ENCODE measurements at places on chromosomes 6 and 20. TPM values are rescaled to one million over a fixed set of nuclear protein-coding genes. Genes with fewer than 3 reads are reported as not detected.

The KHDRBS2 gene
- 35.1 TPM for total RNA-seq

- no peak for DNase-seq
These were observed 253.5 kb upstream of the TCF21 start for GRCh38 chr6:133635447-133635846.

The SLC35F1 gene
- total RNA-seq, result 49.6 TPM

DNA sequence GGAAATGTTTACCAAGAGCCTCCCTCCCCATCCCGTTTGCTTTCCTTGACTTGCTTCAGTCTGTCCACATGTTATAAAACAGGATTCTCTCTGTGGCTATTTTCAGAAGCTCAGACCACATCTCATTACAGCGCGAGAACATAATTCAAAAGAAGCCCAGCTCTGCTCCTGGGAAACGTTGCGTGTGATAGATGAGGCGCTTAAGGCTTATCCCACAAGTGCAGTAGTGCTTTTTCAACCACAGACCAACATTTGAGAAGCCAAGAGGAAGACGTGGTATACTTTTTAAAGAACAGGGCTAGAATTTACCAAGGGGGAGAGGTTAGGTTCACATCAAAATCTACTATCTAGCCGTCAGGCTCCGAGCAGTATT is 239.5 kb downstream of the SLC24A3 start:
- no peak for DNase-seq

The HCRTR2 gene
- 10.2 TPM for total RNA-seq

The ETV7 gene
- not detected for total RNA-seq

- DNase-seq, result no peak
These were observed 60.7 kb upstream of the GJE1 start for GRCh38 chr6:142071981-142072380.

Data from cerebellum (tissue), 4 donors.